ENCODE measurements at places on chromosomes 7 and 10. TPM values are rescaled to one million over a fixed set of nuclear protein-coding genes. Genes with fewer than 3 reads are reported as not detected.

- no peak for DNase-seq
- H3K36me3 ChIP-seq: no peaks in the 10 kb centered on the region
- H3K27me3 ChIP-seq: no peaks in the 10 kb centered on the region
- H3K27ac ChIP-seq: no peak overlapping the region
- no peak overlapping the region for H3K4me3 ChIP-seq
- no peaks in the 10 kb centered on the region for H3K4me1 ChIP-seq
These were observed 87.3 kb upstream of the FOXI2 start for GRCh38 chr10:127649642-127650041.

- H3K27ac ChIP-seq: no peak overlapping the region
- no peaks in the 10 kb centered on the region for H3K36me3 ChIP-seq
- no peaks in the 10 kb centered on the region for H3K27me3 ChIP-seq
- H3K4me3 ChIP-seq: no peak overlapping the region
These were observed 47.4 kb downstream of the JAZF1 start for GRCh38 chr7:28132959-28133870.

- H3K4me1 ChIP-seq: no peaks in the 10 kb centered on the region
- no peaks in the 10 kb centered on the region for H3K36me3 ChIP-seq
- H3K27ac ChIP-seq: no peak overlapping the region
- H3K27me3 ChIP-seq: no peaks in the 10 kb centered on the region
- no peak for DNase-seq
These were observed 361.5 kb upstream of the LRRTM3 start for GRCh38 chr10:66564287-66564686.

GRCh38 chr10:51008346-51008745 lies 65.9 kb upstream of the PRKG1 start:
- H3K36me3 ChIP-seq: no peaks in the 10 kb centered on the region
- no peaks in the 10 kb centered on the region for H3K27me3 ChIP-seq
- H3K27ac ChIP-seq: no peak overlapping the region
- no peaks in the 10 kb centered on the region for H3K4me1 ChIP-seq
- DNase-seq: no peak

DNA sequence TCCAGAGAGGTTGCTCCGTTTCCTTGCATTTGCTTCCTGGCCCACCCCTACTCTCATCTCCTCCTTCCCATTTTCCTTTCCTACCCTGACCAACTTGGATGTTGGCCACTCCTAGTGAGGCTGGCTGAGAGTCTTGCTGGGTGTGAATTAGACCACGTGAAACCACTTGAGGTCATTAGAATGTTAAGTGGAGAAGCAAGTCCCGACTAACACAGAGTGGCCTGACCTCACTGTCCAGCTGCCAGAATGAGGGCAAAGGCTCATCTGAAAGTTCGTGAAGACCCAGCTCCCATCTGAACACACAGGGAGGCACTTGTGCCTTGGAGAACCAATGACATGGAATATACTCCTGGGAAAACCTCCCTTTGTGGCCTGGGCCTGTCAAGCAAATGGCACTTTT lies 80.8 kb downstream of the WDR11 start:
- H3K4me3 ChIP-seq: no peak overlapping the region
- no peak for DNase-seq
- no peaks in the 10 kb centered on the region for H3K4me1 ChIP-seq
- H3K27ac ChIP-seq: no peak overlapping the region

GRCh38 chr7:95922191-95922590 lies 149.8 kb downstream of the DYNC1I1 start:
- H3K4me3 ChIP-seq: no peak overlapping the region
- no peaks in the 10 kb centered on the region for H3K27me3 ChIP-seq
- H3K27ac ChIP-seq: no peak overlapping the region
- no peaks in the 10 kb centered on the region for H3K4me1 ChIP-seq

DNA sequence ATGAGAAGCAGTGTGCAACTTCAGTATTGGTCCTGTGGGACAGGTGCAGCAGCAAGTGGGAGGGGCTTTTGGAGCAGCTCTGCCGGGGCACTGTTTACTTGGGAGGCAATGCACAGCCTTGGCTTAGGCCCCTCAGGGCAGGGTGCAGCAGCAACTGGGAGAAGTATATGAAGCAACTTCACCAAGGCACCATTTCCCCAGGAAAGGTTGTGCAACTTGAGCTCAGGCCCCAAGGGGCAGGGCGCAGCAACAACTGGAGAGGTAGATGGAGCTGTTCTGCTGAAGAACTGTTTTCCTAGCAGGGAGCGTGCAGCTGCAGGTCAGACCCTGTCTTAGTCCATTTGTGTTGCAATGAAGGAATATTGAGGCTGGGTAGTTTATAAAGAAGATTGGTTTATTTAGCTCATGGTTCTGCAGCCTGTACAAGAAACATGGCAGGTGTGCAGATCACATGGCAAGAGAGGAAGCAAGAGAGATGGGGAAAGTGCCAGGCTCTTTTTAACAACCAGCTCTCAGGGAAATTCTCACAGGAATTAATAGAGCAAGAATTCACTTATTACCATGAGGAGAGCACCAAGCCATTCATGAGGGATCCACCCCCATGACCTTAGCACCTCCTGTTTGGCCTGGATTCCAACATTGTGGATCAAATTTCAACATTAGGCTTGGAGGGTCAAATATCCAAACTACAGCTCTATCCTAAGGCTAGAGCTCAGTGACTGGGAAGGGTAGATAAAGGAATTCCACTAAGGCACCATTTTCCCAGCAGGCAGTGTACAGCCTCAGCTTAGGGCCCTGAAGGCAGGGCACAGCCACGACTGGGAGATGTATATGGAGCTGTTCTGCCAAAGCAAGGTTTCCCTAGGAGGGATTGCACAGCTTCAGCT lies 10.9 kb downstream of the GPR141 start:
- no peaks in the 10 kb centered on the region for H3K36me3 ChIP-seq
- no peaks in the 10 kb centered on the region for H3K27me3 ChIP-seq
- no peak for DNase-seq
- H3K4me1 ChIP-seq: no peaks in the 10 kb centered on the region
- H3K27ac ChIP-seq: no peak overlapping the region

DNA sequence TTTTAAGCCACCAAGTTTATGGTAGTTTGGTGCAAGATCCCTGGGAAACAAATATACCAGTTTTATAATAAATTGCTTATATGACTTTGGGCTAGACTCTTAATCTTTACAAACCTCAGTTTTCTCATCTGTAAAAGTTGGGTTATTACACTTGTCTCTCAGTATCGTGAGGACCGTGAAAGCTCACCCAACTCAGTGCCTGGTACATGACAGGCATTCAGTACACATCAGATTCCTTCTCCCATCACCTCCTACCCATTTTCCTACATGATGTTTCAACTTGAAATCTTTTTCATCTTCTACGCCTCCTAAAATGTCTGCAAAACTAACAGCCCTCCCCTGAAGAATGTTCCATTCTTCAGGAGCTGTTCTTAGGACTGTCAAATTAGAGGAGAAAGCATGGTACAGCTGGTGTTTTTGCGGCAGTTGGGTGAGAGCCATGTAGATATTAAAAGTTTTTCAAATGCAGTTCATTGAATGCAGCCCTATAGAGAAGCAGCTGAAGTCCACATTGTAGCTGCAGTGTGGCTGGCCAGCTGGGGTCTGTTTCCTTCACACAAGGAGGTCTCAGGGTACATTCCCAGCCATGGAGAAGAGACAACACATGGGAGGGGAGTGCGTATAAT lies 812.8 kb downstream of the LRMDA start:
- H3K27ac ChIP-seq: peak overlapping the region; percentile 49
- H3K36me3 ChIP-seq: no peaks in the 10 kb centered on the region
- no peaks in the 10 kb centered on the region for H3K27me3 ChIP-seq
- DNase-seq: no peak
- no peak overlapping the region for H3K4me3 ChIP-seq

- DNase-seq: no peak
- no peaks in the 10 kb centered on the region for H3K36me3 ChIP-seq
- H3K4me3 ChIP-seq: no peak overlapping the region
- H3K27me3 ChIP-seq: no peaks in the 10 kb centered on the region
- no peaks in the 10 kb centered on the region for H3K4me1 ChIP-seq
These were observed 176.1 kb upstream of the PFKP start for GRCh38 chr10:2891073-2891769.

Gene AEBP1
- 42.7 TPM for total RNA-seq

Gene NOS3
- 1.4 TPM for total RNA-seq

Gene PNLIP
- not detected for total RNA-seq

Gene FHIP2A
- total RNA-seq: 16.2 TPM

Gene PDK4
- 4.1 TPM for total RNA-seq

Gene MBL2
- total RNA-seq: not detected
